ENCODE measurements at places on chromosomes 12 and 14. TPM values are rescaled to one million over a fixed set of nuclear protein-coding genes. Genes with fewer than 3 reads are reported as not detected.

Gene SRRM4
- total RNA-seq = 0.21 TPM

Gene SCN8A
- 0.54 TPM for total RNA-seq

Gene KRT4
- total RNA-seq = not detected

Gene TAS2R30
- total RNA-seq = 15.1 TPM

Gene LACRT
- total RNA-seq = not detected

Gene PTPRO
- 11.9 TPM for total RNA-seq

Gene RFX4
- not detected for total RNA-seq

Gene RNF212B
- not detected for total RNA-seq

Gene KITLG
- total RNA-seq = 29.9 TPM

Gene LRCOL1
- not detected for total RNA-seq

Gene CPNE6
- 2.4 TPM for total RNA-seq

Gene CABP1
- total RNA-seq = not detected

Gene AICDA
- not detected for total RNA-seq

Gene CLMN
- 7.3 TPM for total RNA-seq

Gene TAS2R19
- total RNA-seq = 13.1 TPM

Gene IL26
- total RNA-seq = not detected

Gene ASPG
- 0.14 TPM for total RNA-seq

Gene COX8C
- total RNA-seq = not detected

Gene CLEC2B
- 14.9 TPM for total RNA-seq

Gene MMP19
- 85.0 TPM for total RNA-seq

Gene ERP27
- not detected for total RNA-seq

Gene KCNH3
- total RNA-seq = 0.95 TPM

Gene SLC6A15
- not detected for total RNA-seq

Gene GALNT16
- total RNA-seq = 15.8 TPM

Gene TEX52
- not detected for total RNA-seq

Gene KLHDC1
- 11.4 TPM for total RNA-seq

Gene TAS2R43
- total RNA-seq = 6.3 TPM

Gene STON2
- total RNA-seq = 8.1 TPM

Gene GARIN6
- total RNA-seq = not detected

Gene NACA
- total RNA-seq = 657 TPM

Gene RNASE7
- not detected for total RNA-seq

Gene LRRIQ1
- not detected for total RNA-seq

Gene PLEKHH1
- total RNA-seq = 3.8 TPM

Gene TUNAR
- total RNA-seq = not detected

Gene EML1
- 66.5 TPM for total RNA-seq

Gene GLIPR1L2
- total RNA-seq = 0.41 TPM

Gene REC8
- total RNA-seq = 23.6 TPM

Gene OR4K5
- not detected for total RNA-seq

Data from thoracic aorta (tissue), 2 donors.